ENCODE measurements at places on chromosomes 4 and X.

DNA sequence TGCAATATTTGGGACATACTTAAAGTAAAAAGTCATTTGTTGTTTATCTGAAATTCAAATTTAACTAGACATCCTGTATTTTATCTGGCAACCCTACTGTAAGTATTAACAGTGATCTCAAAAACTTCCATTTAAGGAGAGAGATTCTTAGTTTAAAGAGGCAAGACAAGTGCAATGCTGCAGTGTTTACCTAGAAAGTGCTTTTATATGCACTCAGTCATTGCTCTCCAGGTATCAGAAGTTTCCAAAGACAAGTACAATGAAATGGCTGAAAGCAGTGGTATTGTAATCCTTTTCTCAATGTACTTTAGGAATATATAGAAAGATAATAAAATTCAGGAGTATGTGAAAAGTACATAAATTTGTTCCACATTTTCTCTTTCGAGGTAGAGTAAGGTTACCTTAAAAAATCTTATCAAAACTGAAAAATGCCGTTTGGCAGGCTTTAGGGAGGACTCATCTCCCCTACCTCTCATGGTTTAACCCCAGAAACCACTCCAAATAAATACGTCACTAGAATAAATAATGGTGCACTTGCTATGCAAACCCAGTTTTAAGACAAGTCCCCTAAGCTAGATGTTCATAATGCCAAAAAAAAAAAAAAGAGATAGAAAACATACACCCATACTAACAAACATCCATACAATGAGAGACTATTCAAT is 45.7 kb downstream of the ELF2 start:
- no peak for DNase-seq

- no peak for DNase-seq
These were observed 36.4 kb upstream of the LCORL start for GRCh38 chr4:18057821-18058533.

- DNase-seq = no peak
These were observed 107.9 kb downstream of the ADGRL3 start for GRCh38 chr4:61308033-61308432.

- DNase-seq = no peak
These were observed 18.1 kb upstream of the CHRNA9 start for GRCh38 chr4:40316782-40317635.

GRCh38 chrX:623599-624315 is 6.8 kb upstream of the SHOX start:
- no peak for DNase-seq

- no peak for DNase-seq
These were observed 59.3 kb downstream of the MAD2L1 start for GRCh38 chr4:120007191-120007871.

GRCh38 chrX:148813422-148813821 is 313.0 kb downstream of the AFF2 start:
- DNase-seq = no peak

- no peak for DNase-seq
These were observed 922.5 kb downstream of the RPA4 start for GRCh38 chrX:97806238-97806637.

- DNase-seq = no peak
These were observed 193.3 kb downstream of the BANK1 start for GRCh38 chr4:101983835-101984234.

GRCh38 chr4:139824882-139825522 is 159.4 kb downstream of the MGST2 start:
- DNase-seq = no peak

GRCh38 chr4:42357325-42357724 is 40.0 kb upstream of the SHISA3 start:
- DNase-seq = no peak

DNA sequence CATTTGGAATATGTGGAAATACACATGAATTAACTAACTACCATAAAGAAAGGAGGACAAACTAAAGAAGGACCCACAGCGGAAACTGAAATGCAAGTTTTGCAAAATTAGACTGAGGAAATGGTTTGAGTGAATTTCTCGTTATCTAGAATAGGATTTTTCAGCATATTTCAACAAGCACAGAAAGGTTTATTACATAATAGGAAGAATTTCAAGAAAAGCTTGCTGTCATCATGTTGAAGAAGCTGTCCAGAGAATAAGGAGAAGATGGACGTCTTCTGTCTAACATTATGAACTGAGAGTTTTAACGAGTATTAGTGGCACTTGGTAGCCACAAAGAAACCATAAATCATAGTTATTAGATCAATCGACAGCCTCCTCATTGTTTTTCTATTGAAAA is 45.0 kb downstream of the TEC start:
- DNase-seq = no peak

DNA sequence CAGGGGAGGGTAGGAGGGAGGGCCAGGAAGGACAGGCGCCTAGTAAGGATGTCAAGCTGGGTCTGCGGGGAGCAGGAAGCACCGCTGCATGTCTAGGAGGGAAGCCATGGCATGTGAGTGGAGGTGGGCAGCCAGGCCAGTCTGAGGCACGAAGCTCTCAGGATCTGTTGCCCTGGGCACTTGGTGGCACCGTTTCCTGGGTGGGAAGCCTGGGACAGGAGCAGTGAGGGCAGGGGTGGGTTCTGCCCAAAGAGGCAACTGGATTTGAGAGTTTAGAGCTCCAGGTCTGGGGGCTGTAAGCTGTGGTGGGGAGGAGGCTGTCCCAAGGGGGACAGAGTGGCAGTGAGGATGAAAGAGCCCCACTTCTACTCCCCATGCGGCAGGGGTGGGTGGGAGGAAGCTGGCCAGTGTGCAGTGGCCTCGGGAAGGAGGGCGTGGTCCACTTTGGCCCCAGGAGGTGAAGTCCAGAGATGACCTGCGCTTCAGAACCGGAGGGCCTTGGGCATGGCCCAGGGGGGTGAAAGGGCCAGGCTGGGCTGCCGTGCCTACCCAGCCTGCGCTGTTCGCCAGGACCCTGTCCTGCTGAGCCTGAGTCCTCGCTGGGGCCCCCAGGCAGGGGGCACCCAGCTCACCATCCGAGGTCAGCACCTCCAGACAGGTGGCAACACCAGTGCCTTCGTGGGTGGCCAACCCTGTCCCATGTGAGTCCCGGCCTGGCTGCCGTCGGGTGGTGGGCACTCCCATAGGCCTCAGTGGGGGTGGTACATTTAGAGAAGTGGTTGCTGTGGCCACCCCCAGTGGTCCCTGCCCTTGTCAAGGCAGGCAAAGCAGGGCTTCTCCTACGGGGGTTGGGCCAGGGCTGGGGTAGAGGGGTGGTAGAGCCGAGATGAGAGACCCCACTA is 8.3 kb upstream of the SRPK3 start:
- no peak for DNase-seq

DNA sequence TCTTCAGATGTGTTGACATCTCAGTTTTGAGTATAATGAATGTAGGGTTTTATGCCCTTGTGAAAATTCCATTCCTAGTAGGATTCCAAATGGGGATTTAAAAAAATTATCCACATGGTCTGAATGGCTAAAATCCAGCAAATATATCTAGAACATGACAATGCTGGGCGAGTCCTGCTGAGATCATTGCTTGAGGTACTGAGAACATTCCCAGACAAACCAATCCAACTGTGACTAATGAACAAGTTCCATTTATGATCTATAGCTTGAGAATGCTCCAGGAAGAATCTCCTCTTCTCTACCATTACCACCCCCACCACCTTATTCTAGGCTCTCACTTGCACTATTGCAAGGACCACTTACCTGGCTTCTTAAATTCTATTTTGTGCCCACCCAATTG is 77.2 kb upstream of the IL1RAPL2 start:
- DNase-seq = no peak

- DNase-seq = no peak
These were observed 20.3 kb upstream of the HMX1 start for GRCh38 chr4:8891646-8892555.

- no peak for DNase-seq
These were observed 76.8 kb downstream of the RTL5 start for GRCh38 chrX:72054779-72055489.

GRCh38 chrX:41594634-41595033 is 94.1 kb upstream of the GPR34 start:
- no peak for DNase-seq

- DNase-seq = no peak
These were observed 74.5 kb downstream of the GEMIN8 start for GRCh38 chrX:13955095-13955647.

DNA sequence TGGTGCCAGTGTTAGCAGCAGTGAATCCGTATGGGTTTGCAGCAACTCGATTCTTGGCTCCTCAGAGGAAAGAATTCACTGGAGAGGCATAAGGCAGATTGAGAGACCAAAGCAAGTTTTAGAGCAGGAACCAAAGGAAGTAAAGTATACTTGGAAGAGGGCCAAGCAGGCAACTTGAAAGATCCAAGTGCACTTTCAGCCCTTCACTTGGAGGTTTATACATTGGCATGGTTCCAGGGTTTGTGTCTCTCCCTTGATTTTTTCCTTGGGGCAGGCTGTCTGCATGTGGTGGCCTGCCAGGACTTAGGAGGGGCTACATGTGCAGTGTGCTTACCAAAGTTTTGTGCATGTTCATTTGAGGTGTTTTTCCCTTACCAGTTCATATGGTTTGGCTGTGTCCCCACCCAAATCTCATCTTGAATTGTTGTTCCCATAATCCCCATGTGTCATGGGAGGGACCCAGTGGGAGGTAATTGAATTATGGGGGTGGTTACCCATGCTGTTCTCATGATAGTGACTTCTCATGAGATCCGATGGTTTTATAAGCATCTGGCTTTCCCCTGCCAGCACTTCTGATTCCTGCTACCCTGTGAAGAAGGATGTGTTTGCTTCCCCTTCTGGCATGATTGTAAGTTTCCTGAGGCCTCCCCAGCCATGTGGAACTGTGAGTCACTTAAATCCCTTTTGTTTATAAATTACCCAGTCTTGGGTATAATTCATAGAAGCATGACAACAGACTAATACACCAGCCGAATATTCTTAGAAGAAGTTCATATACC is 86.2 kb upstream of the TSPAN5 start:
- no peak for DNase-seq

GRCh38 chr4:153295131-153295755 is 49.2 kb upstream of the MND1 start:
- no peak for DNase-seq

DNA sequence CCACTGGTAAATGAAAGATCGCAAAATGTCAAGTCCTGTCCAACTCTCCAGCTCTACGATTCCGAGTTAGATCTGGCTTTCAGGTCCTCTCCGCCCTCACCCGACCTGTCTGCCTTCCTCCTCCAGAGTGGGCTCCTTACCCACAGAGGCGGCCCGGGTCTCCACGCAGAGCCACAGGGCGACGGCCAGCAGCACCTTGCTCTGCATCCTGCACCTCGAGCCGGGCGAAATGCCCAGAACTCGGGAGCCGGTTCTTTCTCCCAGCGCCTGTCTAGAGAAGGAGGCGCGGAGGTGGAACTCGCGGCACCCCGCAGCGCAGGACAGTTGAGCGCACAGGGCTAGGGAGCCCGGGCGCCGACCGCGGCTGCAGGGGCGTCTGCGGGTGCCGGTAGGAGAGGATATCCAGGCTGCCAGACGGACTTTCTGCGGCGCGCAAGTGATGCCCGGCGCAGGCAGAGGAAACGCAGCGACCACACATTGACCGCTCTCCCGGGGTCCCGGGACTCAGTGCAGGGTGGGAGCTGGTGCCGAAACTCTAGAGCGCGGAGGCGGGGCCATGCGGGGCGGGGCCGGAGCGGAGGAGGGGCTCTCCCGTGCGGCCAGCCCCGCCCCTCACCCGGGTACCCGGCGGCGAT is at the start of gene KDR:
KDR (minus strand) TSS at position 509 of the 635 bp plus-strand sequence; CDS start at position 207, 302 bp downstream.
- no peak for DNase-seq

- DNase-seq = no peak
These were observed 412.3 kb downstream of the PDGFC start for GRCh38 chr4:156559346-156559745.

GRCh38 chrX:12679522-12679921 is 111.7 kb upstream of the PRPS2 start:
- DNase-seq = no peak

DNA sequence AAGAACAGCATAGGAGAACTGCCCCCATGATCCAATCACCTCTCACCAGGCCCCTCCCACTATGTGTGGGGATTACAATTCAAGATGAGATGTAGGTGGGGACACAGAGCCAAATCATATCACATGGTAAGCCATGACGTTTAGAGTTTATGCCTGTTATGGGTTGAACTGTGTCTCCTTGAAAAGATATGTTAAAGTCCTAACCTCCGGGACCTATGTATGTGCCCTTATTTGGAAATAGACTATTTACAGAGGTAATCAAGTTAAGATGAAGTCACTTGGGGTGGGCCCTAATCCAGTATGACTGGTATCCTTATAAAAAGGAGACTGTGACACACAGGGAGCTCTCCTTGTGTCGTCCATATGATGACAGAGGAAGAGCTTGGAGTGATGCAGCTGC is 25.2 kb upstream of the SLC2A9 start:
- no peak for DNase-seq

GRCh38 chr4:159195361-159195769 is 92.5 kb downstream of the RAPGEF2 start:
- DNase-seq = no peak

DNA sequence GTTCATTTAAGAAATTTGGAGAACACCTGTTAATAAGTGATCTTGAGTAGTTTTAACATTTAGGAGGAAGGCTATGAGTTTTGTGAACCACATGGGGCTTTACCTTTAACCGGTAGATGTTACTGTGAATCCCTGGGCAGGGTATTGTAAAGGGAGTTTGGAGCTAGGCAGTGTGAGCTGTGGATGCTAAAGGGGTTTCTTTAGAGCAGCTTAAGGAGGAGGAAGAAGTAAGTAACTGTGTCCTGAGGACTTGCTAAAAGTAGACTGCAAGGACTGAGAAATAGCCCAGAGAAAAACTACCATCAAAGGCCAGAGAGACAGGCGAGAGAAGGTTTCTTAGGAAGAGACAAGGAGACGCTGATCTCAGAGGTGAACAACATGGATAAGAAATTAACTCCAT is 5.6 kb downstream of the RHOH start:
- no peak for DNase-seq

GRCh38 chrX:37883196-37883595 is 35.8 kb upstream of the DYNLT3 start:
- DNase-seq = no peak

DNA sequence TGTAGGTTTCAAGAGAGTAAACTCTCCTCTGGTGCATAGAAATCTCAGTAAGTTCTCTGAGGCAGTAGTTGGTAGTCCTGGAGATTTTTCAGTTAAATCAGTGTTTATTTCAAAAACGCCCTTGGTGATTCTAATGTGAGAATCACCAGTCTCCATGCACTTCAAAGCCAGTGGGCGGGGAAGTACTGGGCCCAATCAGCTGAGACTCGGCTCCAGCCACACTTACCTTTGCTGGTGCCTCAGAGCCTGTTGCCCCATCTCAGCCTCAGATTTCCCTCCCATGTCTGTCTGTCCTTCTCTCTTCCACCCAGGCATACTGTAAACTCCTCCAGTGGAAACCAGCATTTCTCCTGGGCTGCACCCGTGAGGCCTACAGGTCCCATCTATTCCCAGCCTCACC is 7.4 kb upstream of the MGST2 start:
- DNase-seq = no peak

DNA sequence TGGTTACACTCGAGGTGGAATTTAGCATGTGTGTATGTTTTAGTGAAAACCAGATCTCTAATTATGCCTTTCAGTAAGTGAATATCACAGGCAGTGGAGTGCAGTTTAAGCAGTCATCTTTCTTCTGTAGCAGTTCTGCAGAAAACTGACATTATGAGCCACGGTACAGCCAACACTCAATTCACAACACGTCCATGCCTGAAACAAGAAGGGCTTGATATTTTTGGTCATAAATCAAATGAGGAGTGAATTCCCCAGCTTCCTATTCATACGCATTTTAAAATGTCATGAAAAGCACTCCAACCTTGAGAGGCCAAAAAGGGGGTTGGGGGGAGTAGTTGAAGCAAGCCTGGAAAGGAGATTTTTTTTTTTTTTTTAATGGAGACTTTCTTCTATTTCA is 316.7 kb downstream of the ARHGAP10 start:
- no peak for DNase-seq

- DNase-seq = no peak
These were observed 69.7 kb downstream of the MCUB start for GRCh38 chr4:109629775-109630174.

Data from esophagus squamous epithelium (tissue), 5 donors.